NCI-H446 (cell line): ENCODE measurements at places on chromosomes 1 and 21.

GRCh38 chr1:68210027-68210426, 22.3 kb downstream of the WLS start:
- no peak for DNase-seq

DNA sequence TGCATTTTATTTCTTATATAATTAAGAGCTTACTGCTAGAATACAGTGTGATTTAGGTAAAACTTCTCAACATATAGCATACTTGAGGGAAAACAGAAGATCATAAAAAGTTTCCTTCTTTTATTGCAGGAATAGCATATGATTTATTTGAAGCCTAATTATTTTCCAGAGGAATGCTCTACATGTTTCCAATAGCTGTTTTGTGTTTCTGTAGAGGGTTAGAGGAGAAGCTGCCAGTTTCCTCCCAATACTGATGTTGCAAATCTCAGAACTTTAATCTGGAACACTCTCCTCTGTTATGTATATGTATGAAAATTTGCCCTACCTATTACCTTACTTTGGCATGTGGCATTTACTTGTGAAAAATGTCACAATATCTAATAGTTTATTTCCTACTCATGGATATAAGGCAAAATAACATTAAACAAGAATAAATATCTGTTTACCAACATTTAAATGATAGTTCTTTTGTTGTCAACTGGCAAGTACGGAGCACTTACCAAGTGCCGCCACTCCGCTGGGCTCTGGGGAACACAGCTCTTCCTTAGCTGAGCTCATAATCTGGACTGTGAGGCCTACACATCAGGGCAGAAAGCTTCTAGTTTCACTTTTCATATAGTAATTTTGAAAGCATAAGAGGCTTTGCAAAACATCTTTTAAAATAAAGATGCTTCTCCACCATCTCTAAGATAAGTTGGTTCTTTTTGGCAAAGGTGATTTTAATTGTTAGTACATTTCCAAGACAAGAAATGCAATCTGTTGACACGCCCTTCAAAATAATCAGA, 239.8 kb upstream of the C1orf105 start:
- DNase-seq: no peak

- no peak for DNase-seq
Measured at GRCh38 chr21:31735511-31735992, 3.6 kb upstream of the SCAF4 start.

- DNase-seq: no peak
Measured at GRCh38 chr1:44941424-44942324, 44.7 kb downstream of the EIF2B3 start.

- no peak for DNase-seq
Measured at GRCh38 chr1:228792601-228793000, 57.3 kb downstream of the RHOU start.

- no peak for DNase-seq
Measured at GRCh38 chr1:25040122-25040685, 110.1 kb upstream of the RUNX3 start.

DNA sequence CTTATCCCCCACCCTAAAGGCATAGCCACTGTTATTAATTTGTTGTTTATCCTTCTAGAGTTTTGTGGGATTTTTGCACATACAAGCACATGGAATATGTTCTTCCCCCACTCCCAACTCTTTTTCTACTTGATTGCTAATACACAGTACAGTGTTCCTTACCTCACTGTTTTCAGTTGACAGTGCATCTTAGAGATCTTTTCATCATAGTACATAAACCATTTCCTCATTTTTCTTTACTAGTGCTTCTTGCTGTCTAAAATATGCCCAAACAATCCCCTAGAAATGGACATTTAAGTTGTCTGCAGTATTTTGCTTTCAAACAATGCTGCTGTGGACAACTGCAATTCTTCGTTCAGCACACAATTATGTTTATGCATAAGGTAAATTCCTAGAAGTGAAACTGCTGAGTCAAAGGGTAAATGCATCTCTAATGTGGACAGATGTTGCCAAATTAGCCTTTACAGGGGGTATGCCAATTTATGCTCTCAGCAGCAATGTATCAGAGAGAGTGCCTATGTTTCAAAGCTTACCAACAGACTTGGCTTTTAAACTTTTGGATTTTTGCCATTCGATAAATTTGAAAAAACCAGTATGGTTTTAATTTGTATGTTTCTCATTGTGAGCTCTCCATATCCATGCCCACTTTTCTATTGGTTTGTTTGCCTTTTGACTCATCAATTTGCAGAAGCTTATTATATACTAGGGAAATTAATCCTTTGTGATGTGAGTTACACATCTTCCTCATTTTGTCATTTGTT, 132.6 kb downstream of the MRPS6 start:
- DNase-seq: peak; percentile 84

- no peak for DNase-seq
Measured at GRCh38 chr21:43575473-43575844, 83.8 kb downstream of the HSF2BP start.

GRCh38 chr1:180778782-180779398, 133.8 kb upstream of the KIAA1614 start:
- no peak for DNase-seq

DNA sequence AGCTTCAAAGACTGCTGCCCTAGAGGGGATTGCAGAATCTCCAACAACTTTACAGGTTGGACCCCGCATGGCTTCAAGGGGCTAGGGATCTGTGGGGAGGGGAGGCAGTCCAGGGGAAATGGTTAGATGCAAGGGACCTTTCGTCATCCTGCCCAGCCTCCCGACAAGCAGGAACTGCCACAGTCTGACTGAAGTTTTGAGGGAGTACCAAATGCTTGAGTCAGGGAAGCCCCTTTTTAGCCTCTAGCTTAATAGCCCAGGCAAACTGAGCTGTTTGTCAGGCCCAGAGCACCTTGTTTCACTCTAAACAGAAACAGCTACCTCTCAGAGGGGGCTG, 1.1 kb downstream of the TOR3A start:
- no peak for DNase-seq

DNA sequence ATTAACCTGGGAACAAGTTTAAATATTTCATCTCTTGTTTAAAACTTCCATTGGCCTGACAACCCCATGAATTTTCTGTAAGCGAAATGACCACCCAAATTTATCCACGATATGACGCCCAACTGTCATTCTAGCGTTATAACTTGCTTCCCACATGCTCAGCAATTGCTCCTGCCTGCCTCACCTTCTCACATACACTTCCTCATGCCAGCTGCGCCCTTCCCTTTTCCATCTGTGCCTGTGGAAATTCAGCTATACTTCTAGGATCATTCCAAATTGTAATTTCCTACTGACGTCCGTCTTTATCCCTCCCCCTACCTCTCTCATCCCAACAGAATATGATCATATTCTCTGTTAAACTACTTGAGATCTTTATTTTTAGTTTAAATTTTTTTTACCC, 248.0 kb downstream of the RGS7 start:
- DNase-seq: no peak

GRCh38 chr1:174883409-174883808, 116.3 kb upstream of the CACYBP start:
- no peak for DNase-seq

- DNase-seq: no peak
Measured at GRCh38 chr1:201285846-201286245, 2.5 kb downstream of the PKP1 start.

DNA sequence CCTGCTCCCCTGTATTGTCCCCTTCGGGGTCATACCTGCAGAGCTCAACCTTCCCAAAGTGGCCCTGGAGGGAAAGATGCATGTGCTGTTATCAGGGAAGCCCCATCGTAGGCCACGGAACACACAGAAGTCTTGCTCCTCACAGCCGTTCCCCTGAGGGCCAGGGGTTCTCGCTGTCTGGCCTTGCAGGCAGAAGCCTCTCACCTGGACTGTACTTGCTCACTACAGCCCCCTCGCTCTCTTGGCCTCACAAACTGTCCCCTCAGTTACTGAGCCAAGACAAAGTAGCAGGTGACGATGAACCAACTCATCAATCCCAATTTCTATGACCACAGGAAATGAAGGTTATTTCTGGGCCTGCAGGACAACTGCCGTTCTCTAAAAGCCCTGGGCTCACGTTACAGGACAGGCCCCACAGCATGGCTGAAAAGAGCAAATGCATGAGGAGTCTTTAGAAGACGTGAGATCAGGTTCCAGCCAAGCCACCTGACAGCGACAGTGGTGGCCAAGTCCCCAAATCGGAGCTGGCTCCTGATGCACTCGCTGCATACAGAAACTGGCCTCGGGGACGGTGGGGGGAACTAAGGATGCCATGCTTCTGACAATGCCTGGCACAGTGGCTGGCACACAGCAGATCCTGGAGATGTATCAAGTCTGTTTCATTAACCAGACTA, 95.0 kb downstream of the RAVER2 start:
- DNase-seq: no peak

DNA sequence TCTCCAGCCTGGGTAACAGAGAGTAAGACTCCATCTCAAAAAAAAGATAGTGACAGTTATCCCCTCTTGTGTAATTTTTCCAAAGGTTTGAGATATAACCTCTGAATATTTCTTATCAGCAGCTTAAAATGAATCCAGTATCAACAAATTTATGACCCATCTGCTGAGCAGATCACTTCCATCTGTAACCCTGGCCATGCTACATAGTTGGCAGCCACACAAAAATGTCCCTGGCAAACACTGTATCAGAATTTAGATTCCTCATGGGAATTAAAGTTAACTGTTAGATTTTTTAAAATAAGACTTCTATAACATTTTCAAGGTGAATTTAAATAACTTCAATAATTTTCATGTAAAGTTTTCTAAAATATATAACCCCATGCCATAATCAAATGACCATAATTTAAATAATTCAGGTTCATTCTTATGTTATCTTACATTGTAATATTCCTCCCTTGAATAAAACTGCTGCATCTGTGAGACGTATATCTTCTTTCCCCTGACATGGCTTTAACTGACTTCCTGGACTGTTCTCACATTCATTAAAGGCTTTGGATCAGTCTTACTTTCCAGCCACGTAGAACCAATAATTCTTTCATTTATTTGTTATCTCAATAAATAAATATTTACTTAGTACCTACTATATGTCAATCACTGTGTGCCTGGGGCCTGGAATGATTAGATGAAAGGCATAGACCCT, 5.3 kb upstream of the PRPF38B start:
- no peak for DNase-seq

GRCh38 chr1:69246710-69247109, 321.0 kb upstream of the LRRC7 start:
- DNase-seq: peak; percentile 95

GRCh38 chr1:79781261-79781660, 774.7 kb upstream of the ADGRL4 start:
- DNase-seq: no peak

DNA sequence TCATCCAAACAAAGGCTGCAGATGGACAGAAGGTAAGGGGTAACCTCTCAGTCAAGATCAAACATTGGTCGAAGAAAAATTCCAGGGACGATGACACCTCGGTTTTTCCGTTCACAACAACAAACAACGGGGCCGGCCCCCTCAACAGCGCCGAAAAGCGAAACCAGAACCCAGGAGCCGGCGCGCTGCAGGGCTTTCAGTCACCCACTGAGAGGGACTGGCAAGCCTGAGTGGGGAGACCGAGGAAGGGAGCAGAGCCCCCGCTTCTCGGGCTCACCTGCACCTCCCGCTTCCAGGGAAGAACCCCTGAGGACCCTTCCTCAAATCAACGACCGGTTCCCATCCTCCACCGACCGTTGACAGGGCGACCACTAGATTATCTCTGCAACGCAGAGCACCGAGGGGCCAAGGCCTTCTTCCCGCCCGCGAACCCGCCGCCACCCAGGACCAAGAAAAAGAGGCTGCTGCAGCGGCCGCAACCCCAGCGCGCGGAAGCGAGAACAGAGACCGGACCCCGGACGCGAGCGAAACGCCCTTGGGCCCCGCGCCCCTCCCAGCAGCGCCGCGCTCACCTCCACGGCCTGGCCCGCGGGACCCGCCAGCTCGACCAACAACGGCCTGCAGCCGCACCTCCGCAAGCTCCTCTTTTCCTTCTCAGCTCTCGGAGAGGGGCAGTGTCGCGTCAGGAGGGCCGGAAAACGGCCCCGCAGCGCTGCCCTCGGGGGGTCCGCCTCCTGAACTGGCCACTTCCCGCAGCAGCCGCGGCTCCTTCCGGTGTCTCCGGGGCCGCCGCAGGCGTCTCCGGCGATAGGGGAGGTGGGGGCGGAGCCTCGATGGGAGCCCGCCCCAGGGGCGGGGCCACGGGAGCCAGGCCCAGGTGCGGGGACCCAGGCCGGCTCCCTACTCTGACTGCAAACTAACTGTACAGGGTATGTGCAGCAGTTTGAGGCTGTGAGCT, at the start of gene USP33:
Gene USP33, minus strand, starts transcription at position 782 of the 958 bp plus-strand sequence. CDS start 18,155 bp downstream, outside the sequence.
- DNase-seq: peak; percentile 90

DNA sequence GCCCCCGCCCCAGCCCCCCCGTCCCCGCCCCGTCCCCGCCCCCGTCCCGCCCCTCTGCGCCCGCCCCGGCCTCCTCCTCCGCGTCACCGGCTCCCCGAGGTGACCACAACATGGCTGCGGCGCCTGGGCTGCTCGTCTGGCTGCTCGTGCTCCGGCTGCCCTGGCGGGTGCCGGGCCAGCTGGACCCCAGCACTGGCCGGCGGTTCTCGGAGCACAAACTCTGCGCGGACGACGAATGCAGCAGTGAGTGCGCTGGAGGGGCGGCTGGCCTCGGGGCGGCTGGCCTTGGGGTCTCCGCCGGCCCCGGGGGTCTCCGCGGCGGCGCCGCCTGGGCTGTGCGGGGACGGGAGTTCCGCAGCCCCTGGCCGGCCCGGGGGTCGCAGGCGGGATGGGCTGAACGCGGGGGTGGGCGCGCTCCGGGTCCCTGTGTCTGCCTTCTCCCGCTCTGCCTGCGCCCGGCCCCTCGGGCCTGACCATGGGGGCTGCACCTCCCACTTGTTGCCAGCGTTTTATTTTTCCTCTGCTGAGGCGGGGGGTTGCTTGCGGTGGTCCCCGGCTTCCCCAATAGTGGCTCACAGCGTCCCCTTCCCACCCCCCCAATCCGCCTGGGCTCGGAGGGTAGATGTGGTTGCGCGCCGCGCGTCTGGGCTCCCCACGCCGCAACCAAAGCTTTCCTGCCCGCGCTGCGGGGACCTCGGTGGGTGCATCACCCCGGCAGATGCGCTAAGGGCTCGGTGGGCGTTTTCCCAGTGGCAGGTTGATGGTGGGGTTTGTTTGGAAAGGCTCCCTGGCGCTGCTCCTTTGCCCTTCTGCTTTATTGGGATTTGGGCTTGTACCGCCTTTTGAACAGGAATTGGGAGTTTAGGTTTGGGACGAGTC, at the start of gene MIA3:
Gene MIA3, plus strand, starts transcription at position 97 of the 879 bp plus-strand sequence. Its CDS starts 14 bp downstream, at position 111.
- DNase-seq: peak; percentile 90

GRCh38 chr1:240650877-240651276, 38.9 kb upstream of the GREM2 start:
- no peak for DNase-seq

- DNase-seq: no peak
Measured at GRCh38 chr1:6105763-6106162, 60.1 kb downstream of the KCNAB2 start.

- peak; percentile 95 for DNase-seq
Measured at GRCh38 chr1:31669786-31670592, 25.3 kb upstream of the PEF1 start.

GRCh38 chr1:58884706-58885661, 101.1 kb upstream of the JUN start:
- no peak for DNase-seq

DNA sequence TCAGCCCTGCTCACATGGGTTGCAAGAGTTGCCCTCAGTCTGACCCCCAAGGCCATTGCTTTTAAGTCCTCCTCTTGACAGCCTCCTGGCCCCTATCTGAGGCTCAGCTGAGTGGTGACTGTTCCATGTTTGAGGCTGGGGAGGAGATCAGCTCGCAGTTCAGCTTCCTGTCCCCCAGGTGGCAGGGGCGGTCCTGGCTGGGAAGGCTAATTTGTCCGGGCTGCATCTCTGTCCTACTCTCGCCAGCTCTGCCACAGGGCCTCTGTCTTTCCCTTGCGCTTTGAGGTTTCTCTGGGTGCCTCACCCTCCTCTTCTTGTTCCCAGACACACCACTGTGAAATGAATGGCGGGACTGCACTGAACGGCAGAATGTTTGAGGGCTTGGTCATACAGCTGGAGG, 157.3 kb downstream of the KCNJ6 start:
- DNase-seq: peak; percentile 73

GRCh38 chr1:171112119-171112518, 21.4 kb downstream of the FMO3 start:
- DNase-seq: no peak
